ENCODE measurements at places on chromosomes 3 and 15.

- peak; percentile 60 for DNase-seq
Measured at GRCh38 chr15:70853973-70854665, at the start of gene LARP6. Gene LARP6 (minus strand): TSS chr15:70854157. CDS start chr15:70854088, 69 bp downstream.

- DNase-seq = no peak
Measured at GRCh38 chr3:33061782-33062181, 35.2 kb downstream of the GLB1 start.

DNA sequence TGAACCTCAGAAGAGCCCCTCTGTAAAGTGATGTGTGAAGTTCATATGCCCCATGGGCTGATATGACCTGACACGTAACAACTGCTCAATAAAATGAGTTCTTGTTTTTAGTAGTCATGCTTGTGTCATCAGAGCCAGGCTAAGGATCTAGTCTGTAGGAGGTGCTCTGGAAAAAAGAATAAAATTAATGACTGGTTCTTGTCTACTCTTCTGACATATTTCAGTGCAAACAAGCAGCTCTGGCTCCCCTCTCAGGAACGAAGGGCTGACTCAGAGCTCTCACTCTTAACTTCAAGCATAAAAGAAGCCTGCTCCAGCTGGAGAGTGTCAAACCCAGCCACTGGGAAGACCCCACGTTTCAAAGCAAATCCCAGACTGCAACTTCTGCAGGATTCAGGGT, 77.0 kb downstream of the LRIG1 start:
- no peak for DNase-seq

DNA sequence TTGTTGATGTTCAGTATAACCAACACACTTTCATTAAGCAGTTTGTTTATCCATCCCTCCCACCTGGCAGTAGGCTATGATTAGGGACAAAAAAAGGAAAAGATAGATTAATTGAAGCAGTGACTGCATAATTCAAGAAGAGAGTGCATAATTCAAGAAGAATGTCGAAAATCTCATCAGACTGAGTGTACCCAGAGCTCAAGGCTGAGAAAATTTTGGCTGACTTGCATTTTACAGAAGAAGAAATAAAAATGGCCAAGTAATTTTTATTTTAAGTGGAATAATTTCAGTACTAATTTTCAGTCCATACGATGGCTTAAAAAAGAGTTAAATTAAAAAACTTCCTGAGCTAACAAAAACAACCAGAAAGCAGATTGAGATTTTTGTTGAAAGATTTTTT, 145.4 kb upstream of the LRRFIP2 start:
- no peak for DNase-seq

DNA sequence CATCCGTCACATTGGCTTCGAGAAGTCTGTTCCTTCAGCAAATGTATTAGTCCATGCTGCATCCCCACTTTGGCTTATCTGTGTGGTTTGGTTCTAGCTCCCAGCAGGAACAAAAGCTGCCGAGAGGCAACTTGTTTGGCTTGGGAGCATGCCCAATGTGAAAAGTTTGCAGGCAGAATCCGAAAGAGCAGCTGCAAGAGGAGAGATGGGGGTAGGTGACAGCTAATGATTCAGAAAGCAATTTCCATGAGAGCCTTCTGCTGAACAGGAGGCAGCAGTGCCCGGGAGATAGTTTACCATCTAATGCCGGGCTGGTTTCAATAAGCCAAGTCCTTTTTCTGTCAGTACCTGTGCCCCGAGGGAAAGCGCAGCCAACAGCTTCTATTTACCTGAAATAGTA, 60.2 kb downstream of the GRM7 start:
- DNase-seq = no peak

GRCh38 chr3:30292192-30292893, 314.1 kb upstream of the TGFBR2 start:
- DNase-seq = no peak
